ENCODE measurements at places on chromosomes 1 and 21.

DNA sequence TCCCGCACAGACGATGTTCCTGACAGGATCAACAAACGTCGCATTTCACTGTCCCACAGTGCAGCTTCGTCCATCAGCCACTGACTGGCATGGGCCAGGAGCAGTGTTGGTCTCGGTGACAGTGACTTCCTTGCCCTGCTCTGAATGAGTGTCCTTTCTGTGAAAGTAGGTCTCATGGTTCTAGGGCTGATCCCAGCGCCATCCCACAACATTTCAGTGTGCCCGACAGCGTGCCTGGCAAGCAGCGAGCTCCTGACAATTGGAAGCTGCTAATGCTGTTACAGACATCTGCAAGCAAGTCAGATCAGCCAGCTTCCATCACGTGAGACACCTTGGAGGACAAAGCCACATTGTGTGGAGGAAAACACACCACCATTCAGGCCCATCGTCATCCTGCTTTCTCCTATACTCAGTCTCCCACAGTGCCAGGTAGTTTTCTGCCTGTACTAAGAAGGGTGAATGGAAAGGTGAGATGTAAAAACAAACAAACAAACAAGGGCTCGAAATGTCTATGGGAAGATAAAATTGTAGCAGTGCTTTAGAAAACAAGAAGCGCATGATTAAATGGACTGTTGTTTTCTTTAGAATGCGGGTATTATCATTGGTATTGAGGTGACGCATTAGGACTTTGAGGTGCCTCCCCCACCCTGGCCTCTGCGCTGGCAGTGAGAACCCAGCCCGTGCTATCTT, 21.9 kb downstream of the ERRFI1 start:
- DNase-seq, result no peak

- peak; percentile 30 for DNase-seq
Observed at GRCh38 chr1:227437495-227438008, 119.3 kb upstream of the CDC42BPA start.

DNA sequence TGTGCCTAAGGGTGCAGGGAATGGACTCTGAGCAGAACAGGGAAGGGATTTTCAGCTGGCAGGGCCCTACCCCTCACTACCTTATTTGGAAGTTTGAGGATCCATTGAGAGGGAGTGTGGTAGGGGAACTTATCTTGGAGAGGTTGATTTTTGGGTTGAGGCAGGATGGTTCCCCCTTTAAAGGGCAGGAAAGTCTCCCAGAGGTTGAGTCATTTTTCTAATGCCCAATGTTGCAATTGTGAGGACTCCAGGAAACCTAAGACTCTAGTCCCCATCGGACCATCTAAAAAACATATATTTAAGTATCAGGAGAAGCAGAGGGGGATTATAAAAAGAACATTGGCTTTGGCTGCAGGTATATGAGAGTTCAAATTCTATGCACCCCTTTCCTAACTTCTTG, 47.3 kb downstream of the SAMD13 start:
- DNase-seq, result no peak

GRCh38 chr1:101455166-101455565, 218.3 kb downstream of the S1PR1 start:
- DNase-seq, result no peak

- no peak for DNase-seq
Observed at GRCh38 chr1:192639607-192640368, 3.8 kb downstream of the RGS13 start.

DNA sequence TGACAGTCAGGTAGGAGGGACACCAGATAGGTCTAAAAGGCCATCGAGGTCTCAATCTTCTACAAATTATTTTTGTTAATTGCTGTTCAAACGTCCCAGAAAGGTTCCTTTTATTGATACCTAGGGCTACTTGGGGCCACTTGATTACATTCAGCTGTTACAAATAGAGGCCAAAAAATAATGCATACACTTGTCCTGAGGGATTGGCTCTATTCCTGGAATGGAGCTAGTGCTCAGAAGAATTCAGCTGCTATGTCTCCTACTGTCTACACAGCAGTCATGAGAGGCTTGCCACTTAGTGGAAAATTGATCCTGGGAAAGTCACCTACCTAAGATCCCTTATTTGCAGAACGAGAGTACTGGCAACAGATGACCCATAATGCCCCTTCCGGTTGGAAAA, 498.3 kb downstream of the ADGRL2 start:
- no peak for DNase-seq

DNA sequence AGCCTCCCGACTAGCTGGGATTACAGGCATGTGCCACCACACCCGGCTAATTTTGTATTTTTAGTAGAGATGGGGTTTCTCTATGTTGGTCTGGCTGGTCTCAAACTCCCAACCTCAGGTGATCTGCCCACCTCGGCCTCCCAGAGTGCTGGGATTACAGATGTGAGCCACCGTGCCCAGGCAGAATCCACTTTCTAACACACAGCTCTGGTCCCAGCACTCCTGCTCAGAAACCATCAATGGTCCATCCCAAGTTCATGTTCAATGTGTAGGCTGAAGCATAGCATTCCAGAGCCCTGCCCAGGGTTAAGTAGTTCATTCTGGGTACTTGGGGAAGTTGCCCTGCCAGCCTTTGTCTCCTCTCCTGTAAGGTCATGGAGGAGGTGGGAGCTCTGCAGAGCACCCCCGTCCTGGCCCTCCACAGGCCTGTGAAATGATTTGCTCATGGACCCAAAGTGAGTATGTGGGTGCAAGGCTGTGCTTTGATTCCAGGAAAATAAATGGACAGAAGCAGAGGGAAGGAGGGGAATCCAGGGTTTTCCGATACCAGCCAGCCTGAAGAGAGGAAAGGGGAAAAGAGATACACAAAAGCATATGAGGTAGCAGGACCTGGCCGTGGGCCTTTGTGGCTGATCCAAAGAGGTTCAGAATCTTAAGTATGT, 55.2 kb downstream of the NENF start:
- no peak for DNase-seq

DNA sequence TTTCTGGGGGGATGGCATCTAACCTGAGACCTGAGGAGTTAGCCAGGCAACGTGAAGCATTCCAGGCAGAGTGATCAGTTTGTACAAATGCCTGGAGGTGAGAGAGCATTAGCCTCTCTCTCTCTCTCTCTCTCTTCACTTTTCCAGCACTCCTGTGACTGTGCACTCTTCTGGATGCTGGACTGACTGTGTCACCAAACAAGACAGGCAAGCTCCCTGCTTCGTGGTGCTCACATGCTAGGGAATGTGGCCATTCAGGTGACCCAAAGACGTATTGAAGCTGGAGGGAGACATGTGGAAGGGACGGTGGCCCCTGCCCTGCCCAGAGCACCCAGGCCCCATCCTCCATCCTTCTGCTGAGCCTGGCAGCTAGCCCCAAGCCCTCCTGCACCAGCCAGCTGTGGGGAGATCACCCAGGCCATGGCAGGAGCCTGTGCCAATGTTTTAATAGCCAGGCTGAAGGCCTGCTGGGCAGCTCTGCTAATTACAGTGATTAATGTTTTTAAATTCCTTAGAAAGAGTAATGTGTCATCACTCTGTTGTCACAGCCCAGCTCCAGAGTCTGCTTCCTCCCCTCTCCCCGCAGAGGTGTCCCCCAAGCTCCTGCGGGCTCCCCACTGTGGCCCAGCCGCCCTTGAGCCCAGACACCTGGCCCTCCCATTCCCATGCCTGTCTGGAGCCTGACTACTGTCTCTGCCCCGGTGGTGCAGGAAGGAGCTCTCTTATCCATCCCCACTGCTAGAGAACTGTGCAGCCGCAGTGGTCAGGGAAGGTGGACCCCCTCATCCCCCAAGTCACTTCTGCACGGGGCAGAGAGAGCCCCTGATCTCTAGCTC, 48.9 kb downstream of the UBIAD1 start:
- DNase-seq, result no peak

- DNase-seq, result no peak
Observed at GRCh38 chr1:28913786-28914227, 562 bp upstream of the EPB41 start.

GRCh38 chr1:226157761-226158316, 28.7 kb downstream of the ACBD3 start:
- DNase-seq, result no peak

- no peak for DNase-seq
Observed at GRCh38 chr1:160116283-160117147, 956 bp downstream of the ATP1A2 start.

DNA sequence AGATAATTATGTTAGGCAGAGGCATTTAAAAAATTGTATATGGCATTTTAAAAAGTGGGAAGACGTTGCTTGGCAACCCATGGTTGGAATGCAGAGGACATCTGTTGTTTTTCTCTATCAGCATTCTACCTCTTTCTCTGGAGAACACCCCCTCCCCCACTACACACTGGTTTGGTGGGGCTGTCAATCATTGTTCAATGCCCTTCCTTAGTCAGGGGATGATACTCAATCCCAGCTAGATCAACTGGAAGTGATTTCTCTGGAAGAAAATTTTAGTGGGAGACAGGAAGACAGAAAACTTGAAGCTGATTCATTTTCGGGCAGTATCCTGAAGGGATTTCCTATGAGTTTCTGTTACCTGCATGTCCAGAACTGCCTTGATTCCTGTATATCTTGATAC, 35.7 kb upstream of the CAP1 start:
- DNase-seq, result no peak

DNA sequence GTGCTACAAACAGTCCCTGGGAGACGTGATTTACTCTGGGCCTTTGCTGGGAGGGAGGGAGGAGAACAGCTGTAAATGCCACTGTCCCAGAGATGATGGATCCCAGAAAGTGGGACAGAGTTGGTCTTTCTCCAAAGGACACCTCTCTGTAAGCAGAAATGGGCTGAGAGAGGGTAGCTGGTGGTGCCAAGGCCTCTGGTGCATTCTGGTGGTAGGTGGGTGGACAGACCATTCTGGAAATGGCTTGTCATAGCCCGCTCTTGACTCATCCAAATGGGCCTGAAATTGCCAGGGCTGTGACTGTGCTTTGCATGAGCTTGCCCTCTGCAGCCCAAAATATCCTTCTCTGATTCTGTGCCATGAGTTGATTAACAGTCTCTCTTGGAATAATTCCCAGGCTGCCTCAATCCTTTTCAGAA, 36.1 kb downstream of the CCDC185 start:
- DNase-seq, result no peak

- DNase-seq, result no peak
Observed at GRCh38 chr1:31677949-31678348, 25.9 kb downstream of the COL16A1 start.

- no peak for DNase-seq
Observed at GRCh38 chr21:42411891-42412635, 8.4 kb downstream of the UBASH3A start.

- no peak for DNase-seq
Observed at GRCh38 chr1:218904416-218904815, 269.3 kb upstream of the LYPLAL1 start.

DNA sequence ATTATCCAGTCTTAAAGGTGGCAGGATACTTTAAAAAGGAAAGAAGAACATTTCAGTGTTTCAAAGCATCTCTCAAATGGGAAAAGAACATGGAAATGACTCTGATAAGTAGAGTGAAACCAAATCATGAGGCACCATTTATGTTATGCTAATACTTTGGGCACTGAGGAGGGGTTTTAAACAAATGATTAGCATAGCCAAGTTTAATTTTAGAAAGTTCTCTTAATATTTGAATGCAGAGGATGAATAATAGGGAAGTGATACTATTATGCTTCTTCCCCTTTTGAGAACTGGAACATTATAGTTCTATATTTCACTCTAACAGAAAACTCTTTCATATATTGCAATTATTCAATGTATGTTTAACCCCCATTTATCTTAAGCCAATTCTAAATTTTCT, 1181.9 kb upstream of the PRMT6 start:
- no peak for DNase-seq

GRCh38 chr1:152886085-152886484, 8.0 kb downstream of the SMCP start:
- DNase-seq, result no peak

- DNase-seq, result no peak
Observed at GRCh38 chr1:94236013-94236491, 1.3 kb downstream of the ARHGAP29 start.

GRCh38 chr1:185300152-185300551, 16.9 kb downstream of the IVNS1ABP start:
- DNase-seq, result no peak

DNA sequence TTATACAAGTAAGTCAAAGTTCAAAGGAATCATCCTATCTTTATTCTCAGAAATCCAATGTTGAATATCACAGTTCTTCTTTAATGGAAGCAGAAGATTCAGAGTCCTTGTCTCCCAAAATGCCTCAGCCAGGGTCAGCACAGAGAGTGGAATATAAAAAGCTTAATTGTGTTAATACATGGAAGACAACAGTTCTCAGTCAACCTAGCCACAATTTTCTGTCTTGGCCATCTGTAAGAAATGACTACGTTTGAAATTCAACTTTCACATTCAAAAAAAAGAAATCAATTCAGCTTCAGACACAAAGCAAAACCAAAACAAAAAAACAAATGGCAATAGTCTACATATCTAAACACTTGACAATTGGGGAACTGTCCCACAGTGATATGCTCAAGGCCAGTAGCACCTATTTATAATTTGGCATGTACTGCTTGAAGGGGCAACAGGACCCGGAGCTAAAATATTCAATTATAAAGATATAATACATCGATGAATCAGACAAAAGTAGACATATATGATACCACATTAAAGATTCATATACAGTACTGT, 27.3 kb upstream of the GLIS1 start:
- DNase-seq, result no peak

GRCh38 chr1:101050869-101051268, 25.3 kb upstream of the DPH5 start:
- no peak for DNase-seq

GRCh38 chr1:54160351-54160750, 7.6 kb upstream of the CDCP2 start:
- no peak for DNase-seq

DNA sequence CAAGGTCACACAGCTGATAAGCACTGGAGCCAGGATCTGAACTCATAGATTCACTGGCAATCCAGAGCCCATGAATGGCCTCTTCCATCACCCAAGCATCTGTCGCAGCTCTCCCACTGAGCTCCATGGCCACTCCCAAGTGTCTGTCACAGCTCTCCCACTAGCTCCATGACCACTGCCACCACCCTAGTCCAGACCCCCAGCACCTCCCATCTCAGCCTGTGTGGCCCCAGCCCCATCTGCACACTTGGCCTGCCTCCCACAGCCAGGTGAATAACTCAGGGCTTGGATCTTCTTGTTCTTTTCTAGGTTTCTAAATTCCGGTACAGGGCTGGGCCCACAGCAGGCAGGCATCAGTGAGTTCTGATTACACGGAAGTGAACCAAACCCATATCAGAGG, 76.0 kb downstream of the GLIS1 start:
- DNase-seq, result no peak

- DNase-seq, result no peak
Observed at GRCh38 chr1:152410599-152410998, 3.5 kb downstream of the CRNN start.

DNA sequence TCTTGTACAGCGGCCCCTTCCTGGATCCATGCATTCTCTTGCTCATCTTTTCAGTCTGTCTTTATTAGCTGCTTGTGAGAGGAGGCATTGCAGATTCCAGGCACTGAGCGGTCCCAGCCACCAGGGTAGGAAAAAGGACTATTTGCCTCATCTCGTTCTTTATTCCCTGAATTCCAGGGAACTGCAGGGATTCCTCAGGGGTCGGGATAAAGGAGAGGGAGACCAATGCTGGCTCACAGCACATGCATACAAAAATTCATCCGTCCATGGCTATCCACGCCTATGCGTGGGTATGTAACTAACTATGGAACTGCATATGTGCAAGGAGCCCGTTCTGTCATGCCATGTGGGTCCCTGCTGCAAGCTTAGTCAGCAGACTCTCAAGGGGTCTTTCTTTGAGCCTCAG, 879 bp upstream of the PLPPR5 start:
- no peak for DNase-seq

GRCh38 chr21:43331962-43332828, 94.7 kb downstream of the SIK1 start:
- DNase-seq, result no peak

GRCh38 chr1:244998717-244999346, 134.5 kb upstream of the HNRNPU start:
- DNase-seq, result no peak

GRCh38 chr1:66605419-66605997, 71.6 kb downstream of the SGIP1 start:
- DNase-seq, result no peak
